ENCODE measurements at places on chromosomes 5 and 9. TPM values are rescaled to one million over a fixed set of nuclear protein-coding genes. Genes with fewer than 3 reads are reported as not detected.

DNA sequence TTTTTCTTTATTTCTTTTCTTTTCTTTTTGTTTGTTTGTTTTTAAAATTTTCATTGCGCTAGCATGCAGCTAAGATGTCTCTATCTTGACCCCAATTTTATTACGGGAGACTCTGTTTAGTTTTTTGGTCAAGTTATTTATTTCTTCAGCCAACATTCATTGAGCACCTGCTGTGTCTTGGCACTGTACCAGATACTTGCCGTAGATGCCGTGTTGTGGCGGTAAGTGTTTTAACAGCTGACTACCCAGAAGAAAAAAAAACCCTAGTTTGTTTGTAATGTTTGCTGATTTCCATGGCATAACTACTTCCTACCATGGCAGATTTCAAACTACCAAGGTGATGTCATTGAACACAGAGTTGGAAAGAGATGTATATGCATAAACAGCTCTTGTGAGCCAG lies 65.0 kb downstream of the UGCG start:
- DNase-seq: no peak

DNA sequence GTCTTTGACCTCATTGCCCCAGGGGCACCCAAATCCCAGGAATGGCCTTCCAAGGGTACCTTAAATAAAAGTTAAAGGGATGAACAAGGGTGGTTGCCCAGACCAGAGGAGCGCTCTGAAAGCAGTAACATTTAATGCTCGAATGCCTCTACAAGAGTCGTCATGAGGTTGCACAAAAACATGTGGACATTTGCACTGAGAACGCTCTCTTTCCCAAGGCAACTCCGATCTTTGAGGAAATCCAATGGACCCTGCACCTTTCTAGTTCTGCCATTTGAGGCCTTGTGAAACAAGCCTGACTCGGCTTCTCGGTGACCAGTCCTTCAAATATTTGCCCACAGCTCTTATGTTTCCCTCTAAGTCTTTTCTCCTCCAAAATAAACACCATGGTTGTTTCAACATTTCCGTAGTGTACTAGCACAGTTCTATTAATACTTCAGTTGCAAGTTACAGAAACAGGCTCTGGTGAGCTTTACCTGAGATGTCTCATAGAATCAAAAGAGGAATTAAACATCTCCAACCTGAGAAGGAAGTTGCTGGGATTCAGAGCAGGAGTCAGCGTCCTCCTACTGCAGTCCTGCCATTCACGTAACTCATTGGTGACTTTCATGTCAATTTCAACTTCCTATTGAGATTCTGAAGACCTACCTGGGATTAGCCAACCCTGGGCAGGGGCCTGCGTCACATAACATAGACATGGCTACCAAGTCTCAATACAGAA lies 168.8 kb upstream of the RAI14 start:
- no peak for DNase-seq

- no peak for DNase-seq
Observed at GRCh38 chr5:10576121-10576789, 12.4 kb downstream of the ANKRD33B start.

DNA sequence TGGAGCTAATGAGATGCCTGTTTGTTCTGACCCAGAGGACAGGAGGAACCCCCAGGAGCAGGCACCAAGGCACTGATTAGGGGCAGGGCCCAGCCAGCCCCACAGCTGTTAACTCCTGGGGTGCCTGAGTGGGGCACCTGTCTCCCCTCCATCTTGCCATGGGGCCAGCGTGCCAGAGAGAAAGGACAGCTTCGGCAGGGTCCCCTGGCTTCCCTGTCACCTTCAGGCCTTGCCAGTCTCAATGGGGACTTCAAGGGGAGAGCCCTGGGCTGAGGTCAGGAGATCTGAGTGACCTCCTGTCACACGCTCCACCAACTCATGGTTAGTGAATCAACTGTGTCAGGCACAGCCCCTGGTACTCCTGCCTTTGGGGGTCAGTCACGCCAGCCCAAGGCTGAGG lies 152.7 kb upstream of the MVB12B start:
- DNase-seq: no peak

GRCh38 chr5:135039271-135040033 lies 5.4 kb upstream of the PITX1 start:
- DNase-seq: no peak

DNA sequence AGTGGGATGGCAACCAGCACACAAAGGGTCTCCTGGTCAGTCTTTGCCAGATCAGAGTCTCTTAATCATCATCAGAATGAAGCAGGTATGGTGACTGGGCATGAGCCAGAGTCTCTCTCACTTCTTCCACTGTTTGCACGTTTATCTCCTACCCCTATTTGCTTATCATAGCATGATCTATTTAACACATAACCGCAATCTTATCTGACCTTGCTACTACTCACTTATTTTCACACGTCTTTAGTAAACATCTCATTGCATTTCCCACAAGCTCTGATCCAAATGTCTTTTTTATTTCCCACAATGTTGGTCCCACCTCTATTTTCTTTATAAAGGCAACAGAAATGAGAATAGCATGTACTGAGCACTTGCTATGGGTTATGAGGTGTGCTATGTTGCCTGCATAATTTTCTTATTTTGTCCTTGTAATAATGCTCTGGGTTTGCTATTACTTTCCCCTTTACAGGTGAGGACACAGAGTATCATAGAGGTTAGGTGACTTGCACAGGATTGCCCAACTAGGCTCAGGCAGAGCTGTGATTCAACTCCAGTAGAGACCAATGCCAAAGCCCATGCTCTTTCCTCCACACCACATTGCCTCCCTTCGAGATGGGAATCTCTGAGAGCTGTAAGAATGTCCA lies 39.7 kb upstream of the IL7R start:
- no peak for DNase-seq

Gene STPG3
- not detected for polyA plus RNA-seq

Gene ZNF367
- 0.97 TPM for polyA plus RNA-seq

Gene CCDC171
- polyA plus RNA-seq: 0.48 TPM

All from naive thymus-derived CD8-positive, alpha-beta T cell (primary cell).